ENCODE measurements at places on chromosomes 6 and 20. TPM values are rescaled to one million over a fixed set of nuclear protein-coding genes. Genes with fewer than 3 reads are reported as not detected.

DNA sequence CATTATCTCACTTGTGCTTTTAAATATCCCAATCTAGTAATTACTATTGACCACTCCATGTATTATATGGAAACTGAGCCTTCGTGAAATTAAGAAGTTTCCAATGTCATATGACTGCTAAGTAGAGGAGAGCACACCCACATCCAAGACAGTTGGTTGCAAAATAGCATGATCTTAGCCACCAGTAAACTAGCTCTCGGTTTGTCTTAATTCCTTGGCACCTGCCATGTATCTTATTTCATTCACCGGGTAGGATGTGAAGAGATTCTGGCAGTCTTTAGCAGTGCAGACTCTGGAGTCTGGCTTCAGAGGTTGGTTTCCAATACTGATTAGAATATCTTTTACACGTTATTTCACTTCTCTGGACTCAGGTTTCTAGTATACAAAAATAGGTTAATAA, 270.3 kb downstream of the LAMA2 start:
- DNase-seq, result no peak

DNA sequence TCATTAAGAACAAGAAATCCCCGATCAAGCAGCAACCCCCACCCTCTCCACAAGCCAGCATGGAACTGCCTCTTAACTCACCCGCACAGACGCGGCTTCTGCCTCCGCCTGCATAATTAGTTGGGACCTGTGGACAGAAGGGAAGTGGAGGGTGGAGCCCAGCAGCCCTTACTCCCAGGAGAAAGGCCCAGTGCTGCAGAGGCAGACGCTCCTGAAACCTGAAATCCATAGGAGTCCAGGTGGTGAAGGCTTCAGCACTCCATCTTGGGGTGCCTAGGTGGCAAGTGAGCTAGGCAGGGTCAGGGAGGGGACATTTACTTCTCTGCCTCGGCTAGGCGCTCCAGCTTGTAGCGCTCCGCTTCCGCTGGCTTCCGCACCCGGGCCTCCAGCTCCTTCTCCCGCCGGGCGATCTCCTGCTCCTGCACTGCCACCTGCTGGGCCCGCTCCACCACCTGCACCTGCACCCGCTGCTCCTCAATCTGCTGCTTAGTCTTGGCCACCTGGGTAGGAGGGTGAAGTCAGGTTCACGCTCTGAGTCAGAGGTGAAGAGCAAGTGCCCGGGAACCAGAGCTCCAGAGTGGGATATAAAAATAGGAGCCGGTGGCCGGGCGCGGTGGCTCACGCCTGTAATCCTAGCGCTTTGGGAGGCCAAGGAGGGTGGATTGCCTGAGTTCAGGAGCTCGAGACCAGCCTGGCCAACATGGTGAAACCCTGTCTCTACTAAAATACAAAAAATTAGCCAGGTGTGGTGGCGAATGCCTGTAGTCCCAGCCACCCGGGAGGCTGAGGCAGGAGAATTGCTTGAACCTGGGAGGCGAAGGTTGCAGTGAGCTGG, 10.7 kb downstream of the TUBB start:
- DNase-seq, result peak; percentile 86

DNA sequence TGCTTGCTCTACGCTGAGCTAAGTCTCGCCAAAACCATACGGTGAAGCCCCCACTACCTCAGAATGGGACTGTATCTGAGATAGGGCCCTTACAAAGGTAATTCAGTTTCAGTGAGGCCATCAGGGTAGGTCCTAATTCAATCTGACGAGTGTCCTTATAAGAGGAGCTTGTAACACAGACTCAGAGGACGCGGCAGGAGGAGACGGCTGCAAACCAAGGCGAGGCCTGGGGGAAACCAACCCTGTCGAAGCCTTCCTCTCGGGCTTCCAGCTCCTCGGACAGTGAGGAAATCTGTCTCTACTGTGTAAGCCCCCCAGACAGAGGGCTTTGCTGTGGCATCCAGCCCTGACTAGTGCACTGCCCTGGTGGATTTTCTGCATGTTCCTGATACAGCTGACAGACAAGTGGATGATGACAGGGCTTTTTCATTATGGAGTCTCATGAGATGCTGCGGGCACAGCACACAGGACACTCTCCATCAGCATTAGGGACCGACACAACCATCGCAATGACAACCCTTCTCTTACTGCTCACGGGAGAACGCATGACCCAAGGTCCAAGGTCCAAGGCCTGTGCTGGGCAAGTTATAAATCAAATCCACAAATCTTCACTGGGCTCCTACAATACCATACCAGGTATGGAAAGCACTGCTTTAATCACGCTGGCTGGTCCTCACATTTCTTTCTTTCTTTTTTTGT, 48.2 kb downstream of the SSR1 start:
- DNase-seq, result no peak

DNA sequence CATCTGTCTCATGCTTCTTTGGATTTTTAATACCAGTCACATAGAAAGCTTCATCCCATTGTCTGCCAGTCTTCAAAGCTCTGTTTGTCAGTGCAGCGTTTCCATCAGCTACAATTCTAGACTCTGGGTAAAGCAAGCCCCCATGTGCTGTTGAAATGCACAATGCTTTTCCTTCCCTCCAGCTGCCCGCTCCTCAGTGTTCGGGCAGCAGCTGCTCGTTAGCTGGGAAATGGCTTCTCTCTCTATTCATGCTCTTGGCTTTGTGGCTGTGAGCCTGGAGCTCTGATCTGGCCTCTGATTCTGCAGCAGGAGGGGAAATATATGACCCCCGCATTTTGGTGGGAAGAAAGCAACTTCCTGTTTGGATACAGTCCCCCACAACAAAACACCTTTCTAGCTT, 213.0 kb upstream of the CDYL start:
- no peak for DNase-seq

Gene ARFGEF3
- 2.5 TPM for total RNA-seq

Gene CST7
- not detected for total RNA-seq

Gene UNC5CL
- under 0.01 TPM for total RNA-seq
